ENCODE measurements at places on chromosomes 5 and 9.

- DNase-seq = no peak
Observed at GRCh38 chr5:173228639-173229381, 6.2 kb downstream of the NKX2-5 start.

- DNase-seq = no peak
Observed at GRCh38 chr9:8155706-8156105, 356.1 kb upstream of the DMAC1 start.

DNA sequence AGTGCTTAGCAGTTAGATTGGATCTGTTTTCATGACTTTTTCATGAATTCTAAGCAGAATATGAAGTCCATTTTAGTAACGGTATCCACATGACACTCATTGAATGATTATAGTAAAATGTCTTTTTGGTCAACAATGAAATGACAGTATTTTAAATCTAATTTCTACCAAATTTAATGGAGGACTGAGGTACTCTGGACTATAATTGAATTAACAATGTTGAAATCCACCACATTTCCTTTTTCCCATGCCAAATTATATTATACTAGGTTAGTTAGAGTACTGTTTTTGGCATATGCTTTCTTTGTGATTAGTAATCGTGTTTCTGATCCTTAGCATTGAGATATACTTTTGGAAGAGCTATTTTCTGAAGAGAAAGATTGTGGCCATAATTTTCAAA lies 40.6 kb downstream of the CDC42SE2 start:
- no peak for DNase-seq

GRCh38 chr5:95086927-95087815 lies 197.7 kb downstream of the MCTP1 start:
- no peak for DNase-seq

- DNase-seq = no peak
Observed at GRCh38 chr5:37738865-37739488, 100.9 kb downstream of the GDNF start.

DNA sequence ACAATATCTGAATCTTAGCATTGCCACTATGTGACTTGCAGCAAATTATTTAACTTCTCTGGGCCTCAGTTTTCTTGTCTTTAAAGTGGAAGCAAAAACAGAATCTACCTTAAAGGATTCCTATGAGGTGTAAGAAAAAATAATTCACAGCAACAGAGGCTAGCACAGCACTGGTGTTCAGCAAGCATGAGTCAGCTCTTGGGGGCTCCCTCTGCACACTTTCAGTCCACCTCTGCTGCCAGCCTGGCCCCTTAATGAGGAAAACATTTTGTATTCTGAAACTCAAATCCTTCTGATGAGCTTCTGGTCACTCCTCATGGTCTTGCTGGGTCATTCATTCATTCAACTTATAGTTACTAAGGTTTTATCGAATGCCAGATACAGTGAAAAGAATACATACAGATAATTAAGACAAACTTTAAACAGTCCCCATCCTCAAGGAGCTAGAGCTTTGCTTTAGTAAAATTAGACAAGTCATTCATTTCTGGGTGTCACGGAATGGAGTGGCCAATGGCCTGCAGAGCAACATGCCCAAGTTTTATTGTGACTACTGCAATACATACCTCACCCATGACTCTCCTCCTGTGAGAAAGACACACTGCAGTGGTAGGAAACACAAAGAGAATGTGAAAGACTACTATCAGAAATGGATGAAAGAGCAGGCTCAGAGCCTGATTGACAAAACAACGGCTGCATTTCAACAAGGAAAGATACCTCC lies 26.8 kb upstream of the IQGAP2 start:
- no peak for DNase-seq

GRCh38 chr5:78530342-78531096 lies 118.1 kb downstream of the LHFPL2 start:
- DNase-seq = no peak

- DNase-seq = no peak
Observed at GRCh38 chr9:20292002-20292401, 330.3 kb downstream of the MLLT3 start.

- DNase-seq = no peak
Observed at GRCh38 chr9:93950619-93951601, 4.2 kb downstream of the BARX1 start.

DNA sequence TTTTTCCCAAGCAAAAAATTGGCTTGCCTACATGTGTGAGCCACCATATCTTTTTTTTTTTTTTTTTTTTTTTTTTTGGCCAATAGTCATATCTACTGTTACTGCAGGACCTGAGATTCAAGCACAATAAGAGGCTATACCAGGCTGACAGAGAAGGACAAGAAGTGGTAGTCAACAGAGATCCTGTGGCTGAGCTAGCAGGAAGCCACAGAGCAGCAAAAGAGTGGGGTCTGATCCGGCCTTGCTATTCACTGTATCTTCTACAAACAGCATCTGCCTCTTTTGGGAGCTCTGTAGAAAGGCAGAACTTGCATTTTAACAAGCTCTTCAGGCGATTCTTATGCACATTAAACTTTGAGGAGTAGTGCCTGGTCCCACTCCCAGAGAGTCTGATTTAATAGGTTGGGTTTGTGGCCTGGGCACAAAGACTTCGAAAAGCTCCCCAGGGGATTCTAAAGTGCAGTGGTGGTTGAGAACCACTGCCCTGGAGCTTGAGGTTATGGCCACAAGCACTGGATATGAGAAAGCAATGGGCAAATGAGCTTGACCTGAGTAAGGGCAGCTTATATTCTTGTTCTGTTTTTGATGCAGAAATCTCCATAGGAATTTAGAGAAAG lies 162.8 kb downstream of the PIK3R1 start:
- DNase-seq = no peak

- peak; percentile 77 for DNase-seq
Observed at GRCh38 chr5:149550594-149551226, 529 bp downstream of the CSNK1A1 start.

DNA sequence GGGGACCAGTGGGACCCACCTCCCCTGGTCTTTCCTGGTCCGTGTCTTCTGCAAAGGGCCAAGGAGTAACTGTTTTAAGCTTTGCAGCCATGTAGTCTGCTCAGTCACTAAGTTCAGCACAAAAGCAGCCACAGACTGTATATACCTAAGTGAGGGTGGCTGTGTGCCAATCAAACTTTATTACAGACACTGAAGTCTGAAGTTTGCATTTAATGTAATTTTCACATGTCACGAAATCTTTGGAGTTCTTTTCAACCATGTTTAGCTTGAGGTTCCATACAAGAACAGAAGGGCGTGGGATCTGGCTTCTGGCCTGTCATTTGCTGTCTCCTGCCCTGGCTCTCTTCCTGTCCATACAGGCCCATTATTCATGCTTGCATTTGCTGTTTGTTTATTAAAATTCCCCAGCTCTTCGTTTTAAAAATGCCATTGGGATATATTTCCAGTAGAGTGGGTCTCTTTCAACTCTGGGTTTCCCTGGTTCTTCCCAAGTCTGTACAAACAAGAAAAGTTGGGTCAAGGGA lies 64.2 kb upstream of the ECM2 start:
- no peak for DNase-seq
